ENCODE measurements at places on chromosomes 1 and 21. TPM values are rescaled to one million over a fixed set of nuclear protein-coding genes. Genes with fewer than 3 reads are reported as not detected.

TTC39A gene
- 8.0 TPM for polyA plus RNA-seq

SYPL2 gene
- 16.4 TPM for polyA plus RNA-seq

OR10R2 gene
- not detected for polyA plus RNA-seq

SPATA21 gene
- polyA plus RNA-seq: 0.17 TPM

DNA sequence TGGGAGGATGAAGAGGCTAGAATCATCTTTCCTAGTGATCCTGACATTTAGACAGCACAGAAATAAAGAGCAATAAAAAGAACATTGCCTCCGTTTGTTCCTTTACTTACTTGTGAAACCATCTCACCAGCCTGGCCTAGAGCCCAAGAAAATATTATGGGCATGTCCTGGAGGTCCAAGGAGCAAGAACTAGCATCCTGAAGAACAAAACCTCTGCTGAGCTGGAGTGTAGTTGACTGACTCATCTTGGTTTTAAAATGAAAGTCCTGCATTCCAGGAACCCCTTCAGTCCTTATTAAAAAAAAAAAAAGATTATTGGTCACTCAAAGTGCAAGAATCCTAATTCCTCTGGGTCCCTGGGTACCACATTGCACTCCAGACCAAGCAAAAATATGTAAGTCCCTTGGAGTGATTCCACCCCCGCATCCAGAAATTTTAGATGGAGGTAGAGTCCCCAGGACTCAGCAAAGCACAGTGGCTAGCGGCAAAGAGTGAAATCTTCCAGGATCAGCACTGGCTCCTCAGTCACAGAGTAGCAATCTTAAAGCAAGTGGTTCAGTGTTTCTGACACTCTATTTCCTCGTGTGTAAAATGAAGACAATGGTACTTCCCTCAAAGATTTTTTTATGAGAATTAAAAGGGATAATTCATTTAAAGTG, 7.0 kb downstream of the SMCP start:
- no peak for DNase-seq

GRCh38 chr1:215636258-215636965, 69.3 kb downstream of the KCTD3 start:
- DNase-seq: no peak

DNA sequence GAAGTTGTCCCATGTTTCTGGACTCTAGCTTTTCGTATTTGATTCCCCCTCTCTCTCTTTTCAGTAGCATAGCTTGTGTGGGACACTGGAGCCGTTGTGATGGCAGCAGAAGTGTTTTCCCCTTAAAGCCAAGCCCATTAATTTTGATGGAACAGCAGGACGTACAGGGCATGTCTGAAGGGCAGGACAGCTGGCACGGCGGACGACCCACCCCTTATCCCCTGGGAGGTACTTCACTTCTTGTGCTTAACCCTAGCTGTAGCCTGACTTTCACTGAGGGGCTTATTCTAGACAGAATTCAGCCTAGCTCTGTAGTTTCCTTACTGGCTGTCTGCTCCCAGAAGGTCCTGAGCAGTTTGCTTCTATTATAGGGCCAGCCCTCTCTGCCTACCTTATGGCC, 8.6 kb upstream of the PPFIA4 start:
- no peak for DNase-seq

- DNase-seq: no peak
Observed at GRCh38 chr21:26956216-26956615, 10.7 kb downstream of the ADAMTS5 start.

GRCh38 chr1:225635649-225636048, 17.3 kb downstream of the ENAH start:
- no peak for DNase-seq

DNA sequence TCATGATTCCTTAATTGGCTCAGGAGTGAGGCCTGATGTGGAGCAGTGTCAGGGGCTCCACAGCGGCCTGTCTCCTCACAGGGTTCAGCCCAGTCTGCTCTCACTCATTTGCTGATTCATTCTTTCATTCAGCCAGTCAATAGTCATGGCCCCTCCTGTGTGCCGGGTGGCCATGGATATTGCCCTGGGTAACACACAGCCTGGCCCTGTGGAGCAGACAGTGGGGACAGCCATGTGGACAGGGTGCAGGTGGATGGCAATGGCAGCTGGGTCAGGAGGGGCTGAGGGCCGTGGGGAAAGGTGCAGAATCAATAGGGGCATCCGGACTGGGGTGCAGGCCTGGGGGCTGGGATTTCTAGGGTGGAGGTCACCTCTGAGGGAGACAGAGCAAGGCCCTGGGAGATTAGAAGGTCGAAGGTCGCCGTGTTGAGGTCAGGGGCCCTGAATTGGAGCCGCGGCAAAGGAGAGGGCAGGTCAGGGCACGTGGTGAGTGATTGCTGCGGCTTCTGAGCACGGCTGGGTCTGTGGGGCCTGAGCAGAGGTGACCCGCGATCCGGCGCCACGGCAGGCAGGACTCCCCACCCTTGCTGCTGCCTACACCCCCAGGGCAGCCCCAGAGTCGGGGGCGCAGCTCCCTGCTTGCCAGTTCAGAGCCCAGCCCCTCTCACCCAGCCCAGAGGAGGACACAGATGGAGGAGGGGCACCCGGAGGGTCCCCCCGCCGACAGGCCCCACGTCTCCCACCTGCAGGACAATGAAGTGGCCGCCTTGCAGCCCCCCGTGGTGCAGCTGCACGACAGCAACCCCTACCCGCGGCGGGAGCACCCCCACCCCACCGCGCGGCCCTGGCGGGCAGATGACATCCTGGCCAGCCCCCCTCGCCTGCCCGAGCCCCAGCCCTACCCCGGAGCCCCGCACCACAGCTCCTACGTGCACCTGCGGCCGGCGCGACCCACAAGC, 33.4 kb downstream of the SLC19A1 start:
- DNase-seq: no peak

DNA sequence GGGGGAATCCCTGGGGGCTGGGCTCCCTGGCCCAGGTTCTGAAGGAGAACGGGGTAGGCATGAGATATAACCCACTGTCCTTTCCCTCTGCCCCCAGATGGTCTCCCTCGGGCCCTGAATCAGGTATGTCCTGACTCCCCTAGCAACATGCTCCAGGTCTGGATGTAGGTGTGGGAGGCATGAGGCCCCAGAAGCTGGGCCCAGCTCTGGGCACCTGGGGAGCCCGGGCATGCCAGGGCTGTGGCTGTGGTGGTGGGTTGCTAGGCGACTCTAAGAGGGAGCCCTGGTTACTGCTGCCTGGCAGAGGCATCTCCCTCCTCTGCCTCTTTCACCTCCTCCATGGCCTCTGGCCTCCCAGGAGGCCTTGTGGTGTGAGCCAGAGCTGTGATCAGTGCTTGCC, 16.2 kb downstream of the FOXO6 start:
- no peak for DNase-seq

- DNase-seq: no peak
Observed at GRCh38 chr1:94296018-94296417, 58.6 kb upstream of the ARHGAP29 start.

DNA sequence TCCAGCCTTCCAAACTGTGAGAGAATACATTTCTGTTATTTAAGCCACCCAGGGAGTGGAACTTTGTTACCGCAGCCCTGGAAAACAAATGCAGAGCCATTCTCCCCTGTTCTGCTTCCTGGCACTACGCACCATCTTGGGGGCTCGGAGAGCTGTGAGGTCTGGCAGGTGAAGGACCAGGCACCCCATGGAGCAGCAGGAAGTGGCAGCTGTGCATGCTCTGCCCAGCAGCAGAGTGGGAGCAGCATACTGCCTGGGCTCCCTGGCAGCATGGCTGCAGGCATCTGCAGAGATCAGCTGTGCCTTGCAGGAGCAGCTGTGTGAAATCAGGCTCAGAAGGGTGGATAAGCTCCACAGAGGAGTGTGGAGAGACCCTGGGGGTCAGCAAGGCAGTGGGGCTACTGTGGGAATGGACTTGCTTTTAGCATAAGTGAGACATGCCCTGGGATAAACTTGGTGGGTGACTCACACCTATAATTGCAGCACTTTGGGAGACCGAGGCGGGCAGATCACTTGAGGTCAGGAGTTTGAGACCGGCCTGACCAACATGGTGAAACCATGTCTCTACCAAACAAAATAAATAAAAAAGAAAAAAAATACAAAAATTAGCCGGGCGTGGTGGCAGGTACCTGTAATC, 17.7 kb upstream of the ZSCAN20 start:
- DNase-seq: no peak

DNA sequence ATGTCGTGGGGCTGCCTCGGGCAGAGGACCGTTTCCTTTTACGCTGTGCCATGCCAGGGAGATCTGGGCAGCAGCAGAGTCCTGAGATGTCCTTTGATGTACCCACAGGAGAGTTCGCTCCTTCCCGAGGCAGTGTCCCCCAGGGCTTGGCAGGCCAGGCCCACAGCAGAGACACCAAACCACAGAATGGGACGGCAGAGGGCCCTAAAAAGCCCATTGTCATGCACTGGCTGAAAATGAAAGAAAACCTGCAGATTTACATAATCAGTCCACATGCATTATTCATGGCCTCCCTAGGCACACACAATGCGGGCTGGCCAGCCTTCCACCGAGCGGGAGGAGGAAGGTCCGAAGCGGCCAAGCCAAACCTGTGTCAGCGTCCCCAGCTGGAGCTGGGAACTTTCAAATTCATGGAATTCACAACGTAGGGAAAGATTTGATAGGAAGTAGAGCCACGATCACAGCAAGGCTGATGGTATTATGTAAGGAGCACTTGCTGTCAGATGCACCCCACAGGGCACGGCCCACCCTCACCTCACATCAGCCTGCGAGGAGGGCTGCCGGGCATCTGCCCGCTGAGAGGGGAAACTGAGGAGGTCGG, 25.3 kb upstream of the EFHD2 start:
- no peak for DNase-seq

DNA sequence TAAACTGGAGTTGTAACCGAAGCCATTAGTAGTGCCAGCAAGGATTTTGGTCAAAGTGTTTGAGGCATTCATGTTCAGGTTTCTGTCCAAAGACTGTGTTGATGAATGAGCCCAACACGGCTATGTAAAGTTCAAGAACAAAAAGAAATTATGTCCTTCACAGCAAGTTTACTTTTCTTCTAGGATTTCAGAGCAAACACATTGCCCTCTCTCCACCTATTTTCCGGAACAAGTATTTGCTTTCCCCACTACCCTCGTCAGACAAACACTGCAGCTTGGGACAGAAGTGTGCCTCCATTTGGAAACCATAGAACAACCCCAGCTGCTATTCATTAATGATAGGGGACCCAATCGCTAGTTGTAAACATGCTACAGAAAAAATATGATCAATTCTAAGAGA, 151.4 kb upstream of the C1orf105 start:
- no peak for DNase-seq

DNA sequence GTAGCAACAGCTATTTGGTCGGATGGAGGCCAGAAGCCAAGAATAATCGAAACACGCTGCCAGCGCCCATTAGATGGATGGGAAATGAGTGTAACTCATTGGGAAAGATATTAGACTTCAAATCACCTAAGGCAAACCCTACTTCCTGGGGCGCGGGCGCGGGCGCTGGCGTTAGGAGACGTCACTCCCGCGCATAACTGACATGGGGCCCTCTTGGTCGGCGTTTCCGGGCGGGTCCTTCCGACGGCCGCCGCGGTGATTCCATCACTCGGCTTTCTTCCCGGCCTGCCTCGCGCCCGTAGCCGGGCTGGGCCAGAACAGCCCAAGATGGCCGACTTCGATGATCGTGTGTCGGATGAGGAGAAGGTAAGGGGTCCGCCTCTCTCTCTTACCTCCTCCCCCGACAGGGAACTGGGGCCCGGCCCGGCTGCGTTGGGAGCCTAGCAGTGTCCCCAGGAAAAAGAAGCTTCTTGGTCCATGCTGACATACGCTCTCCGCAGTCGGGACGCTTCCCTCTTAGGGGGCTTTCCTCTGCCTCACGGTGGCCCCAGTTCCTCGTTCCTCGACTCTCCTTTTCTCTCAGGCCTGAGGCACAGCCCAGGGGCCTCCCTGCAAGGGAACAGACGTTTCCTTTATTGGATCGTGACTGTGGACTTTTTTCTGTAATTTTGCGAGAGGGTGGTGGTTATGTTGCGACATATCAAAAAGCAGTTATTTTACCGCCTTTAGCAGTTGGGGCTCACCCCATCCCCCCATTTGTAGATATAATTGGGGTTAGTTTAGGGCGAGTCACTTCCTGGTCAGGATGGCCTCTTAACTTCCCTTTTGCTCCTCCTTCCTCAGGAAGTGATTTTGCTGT, at the start of gene CAPZA1:
CAPZA1 (plus strand) TSS at position 315 of the 859 bp plus-strand sequence; CDS start at position 328, 13 bp downstream.
- DNase-seq: peak; percentile 77

- DNase-seq: no peak
Observed at GRCh38 chr1:101957771-101958170, 39.0 kb downstream of the OLFM3 start.

GRCh38 chr1:8525216-8525557, 207.3 kb downstream of the SLC45A1 start:
- no peak for DNase-seq

GRCh38 chr1:228393268-228393701, 13.3 kb downstream of the TRIM11 start:
- DNase-seq: no peak

DNA sequence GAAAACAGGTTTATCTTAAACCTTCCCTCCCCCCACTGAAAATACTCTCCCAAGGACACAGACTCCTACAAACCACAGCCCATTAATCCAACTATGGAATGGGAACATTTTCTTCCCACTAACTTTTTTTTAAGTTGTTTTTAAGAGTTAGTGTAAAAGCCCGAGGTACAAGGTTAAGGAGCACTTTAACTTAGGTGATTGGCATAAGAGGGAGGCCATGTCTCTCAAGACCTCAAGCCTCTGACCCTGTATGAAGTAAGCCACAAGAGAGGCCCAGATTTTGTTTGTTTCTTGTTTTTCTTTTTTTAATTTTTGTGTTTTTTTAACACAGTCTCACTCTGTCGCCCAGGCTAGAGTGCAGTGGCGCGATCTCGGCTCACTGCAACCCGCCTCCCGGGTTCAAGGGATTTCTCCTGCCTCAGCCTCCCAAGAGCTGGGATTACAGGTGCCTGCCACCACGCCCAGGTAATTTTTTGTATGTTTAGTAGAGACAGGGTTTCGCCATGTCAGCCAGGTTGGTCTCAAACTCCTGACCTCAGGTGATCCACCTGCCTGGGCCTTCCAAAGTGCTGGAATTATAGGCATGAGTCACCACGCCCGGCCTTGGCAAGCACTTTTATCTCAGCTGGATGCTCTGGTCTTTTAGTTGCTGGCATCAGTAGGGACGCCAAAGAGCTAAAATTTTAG, 14.4 kb downstream of the ARMH1 start:
- no peak for DNase-seq

- DNase-seq: no peak
Observed at GRCh38 chr1:245946905-245947304, 560.2 kb downstream of the SMYD3 start.

- DNase-seq: no peak
Observed at GRCh38 chr1:227317011-227317451, 1.3 kb downstream of the CDC42BPA start.
